Activated CD4-positive, alpha-beta T cell treated with anti-CD3 and anti-CD28 coated beads for 4 hours (primary cell): ENCODE measurements at places on chromosomes 2 and 18.

GRCh38 chr2:182858671-182859070 is 7.8 kb downstream of the FRZB start:
- DNase-seq = no peak

DNA sequence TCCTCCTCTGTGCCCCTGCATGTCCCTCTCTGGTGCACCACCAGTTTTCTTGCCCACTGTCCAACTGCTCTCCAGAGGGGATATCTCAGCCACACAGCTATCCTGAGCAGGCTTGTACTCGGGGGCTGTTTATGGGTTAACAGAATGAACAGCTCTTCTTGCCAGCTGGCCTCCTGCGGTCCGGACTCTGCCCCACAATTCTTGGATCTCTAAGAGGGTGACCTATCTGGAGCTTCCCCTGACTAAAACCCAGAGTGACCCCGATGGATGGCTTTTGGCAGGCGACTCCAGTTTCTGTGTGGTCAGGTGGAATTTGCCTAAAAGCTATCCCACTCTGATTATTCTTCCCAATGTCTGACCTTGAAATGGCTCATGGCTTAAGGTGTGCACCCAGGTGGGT is 9.1 kb downstream of the SOWAHC start:
- no peak for DNase-seq

DNA sequence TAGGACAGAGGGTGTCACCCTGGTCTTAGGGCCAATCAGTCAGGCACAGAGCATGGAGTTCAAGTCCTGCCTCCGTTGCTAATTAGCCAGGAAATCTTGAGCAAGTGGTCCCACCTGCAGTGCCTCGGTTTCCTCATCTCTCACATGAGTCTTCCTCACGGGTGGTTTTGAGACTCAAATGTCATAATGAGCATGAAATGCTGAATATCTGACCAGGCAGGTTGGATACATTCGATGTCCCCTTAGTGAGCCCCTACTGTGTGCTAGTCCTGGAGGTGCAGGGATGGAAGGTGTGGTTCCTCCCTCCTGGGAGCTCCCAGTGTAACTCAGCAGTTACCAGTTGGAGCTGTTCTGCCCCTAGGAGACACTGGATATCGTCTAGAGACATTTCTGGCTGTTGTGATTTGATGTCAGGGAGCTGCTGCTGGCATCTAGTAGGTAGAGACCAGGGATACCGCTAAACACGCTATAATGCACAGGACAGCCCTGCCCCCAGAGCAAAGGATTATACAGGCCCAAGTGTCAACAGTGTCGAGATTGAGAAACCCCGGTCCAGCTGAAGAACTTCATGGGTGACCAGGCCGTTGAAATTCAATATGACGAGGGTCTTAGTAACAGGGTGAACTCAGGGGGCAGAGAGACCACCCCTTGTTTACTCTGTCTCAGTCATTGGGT is 118.5 kb upstream of the TWIST2 start:
- no peak for DNase-seq

DNA sequence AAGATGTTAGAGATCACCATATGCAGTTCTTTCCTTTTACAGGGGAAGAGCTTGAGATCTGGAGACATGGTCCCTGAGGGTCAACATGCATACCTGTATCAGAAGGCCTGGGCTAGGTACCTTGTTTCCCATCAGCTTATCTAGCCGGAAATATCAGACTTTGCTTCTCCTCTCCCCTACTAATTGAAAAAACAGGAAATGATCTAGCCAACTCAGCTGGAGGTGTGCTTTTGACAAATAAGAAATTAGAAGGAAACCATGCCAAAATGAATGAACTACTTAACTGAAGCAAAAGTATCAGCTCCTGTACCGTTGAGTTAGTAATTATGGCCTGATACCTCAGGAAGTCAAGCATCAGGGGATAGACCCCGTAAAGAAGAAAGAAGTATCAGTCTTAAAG is 20.4 kb downstream of the PKP4 start:
- no peak for DNase-seq

GRCh38 chr2:101524806-101525430 is 50.0 kb upstream of the RFX8 start:
- no peak for DNase-seq

- DNase-seq = no peak
Observed at GRCh38 chr2:168500516-168500915, 44.4 kb downstream of the CERS6 start.
